Activated naive CD4-positive, alpha-beta T cell (primary cell): ENCODE measurements at places on chromosomes 7 and 10.

- DNase-seq, result no peak
Measured at GRCh38 chr10:130336617-130337304, 200.6 kb downstream of the GLRX3 start.

DNA sequence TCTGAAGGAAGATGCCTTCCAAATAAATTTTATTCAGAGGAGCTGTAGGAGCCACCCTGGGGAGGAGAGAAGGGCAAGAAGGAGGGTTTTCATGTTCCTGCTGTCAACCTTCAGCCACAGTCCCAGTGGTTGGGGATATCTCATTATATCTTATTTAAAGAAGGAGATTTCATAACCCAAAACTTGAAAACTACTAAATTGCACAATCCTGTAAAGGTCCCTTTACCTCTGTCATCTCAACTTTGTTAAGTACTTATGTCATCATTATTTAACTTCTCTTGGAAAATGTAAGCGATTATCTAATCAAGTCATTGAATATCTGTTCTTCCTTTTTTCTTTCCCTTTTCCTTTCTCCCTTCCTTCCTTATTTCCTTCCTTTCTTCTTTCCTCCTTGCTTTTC lies 794.5 kb upstream of the IGFBP3 start:
- no peak for DNase-seq

GRCh38 chr10:69576334-69577011 lies 3.3 kb upstream of the NEUROG3 start:
- no peak for DNase-seq

- DNase-seq, result no peak
Measured at GRCh38 chr7:112886208-112886607, 96.0 kb upstream of the TMEM168 start.

DNA sequence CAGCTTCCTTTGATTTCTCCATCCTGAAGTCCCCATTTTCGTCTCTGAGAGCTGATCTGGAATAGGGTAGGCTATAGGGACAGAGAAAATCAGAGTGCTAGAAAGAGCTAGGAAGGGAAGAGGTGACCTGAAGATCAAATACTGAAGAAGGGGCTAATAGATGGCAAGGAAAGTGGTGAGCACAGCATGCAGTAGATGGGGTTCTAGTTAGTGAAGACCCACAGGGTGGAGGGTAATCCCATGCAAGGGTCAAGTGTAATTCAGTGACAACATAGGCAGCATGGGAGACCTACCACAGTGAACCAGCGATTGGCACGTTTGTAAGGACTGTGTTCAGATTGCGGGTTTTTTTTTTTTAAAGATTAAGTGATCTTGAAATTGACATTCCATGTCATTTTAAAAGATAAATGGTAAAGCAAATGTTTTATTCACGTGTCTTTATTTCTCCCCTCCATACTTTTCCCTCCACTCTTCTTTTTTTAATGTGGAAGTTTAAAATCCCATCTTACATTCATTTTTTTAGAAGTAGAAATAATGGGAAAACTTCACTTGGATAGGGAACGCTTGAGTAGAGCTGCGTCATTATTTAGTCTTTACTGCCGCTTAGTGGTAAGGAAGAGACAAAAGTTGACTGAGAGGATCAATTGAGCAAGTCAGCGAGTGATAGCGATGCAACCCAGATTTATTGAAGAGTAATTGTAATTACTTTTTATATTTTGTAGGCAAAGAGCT lies 21.0 kb upstream of the ABI1 start:
- no peak for DNase-seq
